ENCODE measurements at places on chromosomes 13 and 19.

GRCh38 chr13:25821776-25822175, 230.0 kb downstream of the SHISA2 start:
- DNase-seq = no peak

DNA sequence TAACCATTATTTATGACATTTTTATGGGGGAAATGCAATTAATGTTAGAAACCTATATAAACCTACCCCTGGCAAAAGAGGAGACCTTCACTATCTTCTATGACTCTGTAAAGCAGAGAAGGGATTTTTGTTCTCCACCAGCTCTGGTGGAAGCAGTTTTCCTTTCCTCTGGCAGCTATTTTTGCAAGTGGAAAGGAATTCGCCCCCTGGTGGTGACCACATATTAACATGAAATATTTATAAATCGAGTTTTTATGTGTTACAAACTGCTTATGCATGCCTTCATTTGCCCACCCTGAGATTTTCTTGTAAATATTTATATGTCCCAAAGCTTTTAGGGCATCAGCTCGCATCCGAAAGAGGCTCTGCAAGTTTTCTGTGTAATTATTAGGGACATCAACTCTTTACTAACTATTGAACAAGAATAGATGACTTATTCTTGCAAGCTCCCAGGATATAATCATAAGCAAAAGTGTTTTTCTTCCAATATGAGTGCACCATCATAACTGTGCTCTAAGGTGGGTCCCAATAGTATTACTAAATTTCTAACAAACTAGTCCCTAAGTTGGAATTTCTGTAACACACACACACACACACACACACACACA, 62.4 kb downstream of the SERTM1 start:
- peak; percentile 47 for DNase-seq

- DNase-seq = no peak
Measured at GRCh38 chr19:53076984-53077383, 26.2 kb downstream of the ZNF160 start.

DNA sequence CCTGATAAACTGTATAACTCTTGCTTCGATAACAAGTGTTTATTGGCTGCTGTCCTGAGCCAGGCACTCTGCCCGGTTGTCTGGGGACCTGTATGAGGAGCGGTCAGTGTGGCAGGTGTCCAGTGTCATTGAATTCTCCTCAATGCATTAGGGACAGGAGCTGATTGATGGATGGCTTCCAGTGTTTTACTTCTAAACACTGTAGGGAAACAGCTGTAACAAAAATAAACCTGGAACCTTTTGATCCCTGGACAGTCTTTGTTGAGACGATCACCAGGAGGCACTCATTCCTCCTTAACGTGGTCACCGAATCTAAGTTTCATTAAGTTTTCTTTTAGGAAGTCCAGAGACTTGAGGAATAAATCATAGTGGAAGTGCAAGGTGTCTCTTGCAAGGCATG, 17.9 kb downstream of the UBAC2 start:
- no peak for DNase-seq

GRCh38 chr13:51576754-51577153, 7.5 kb upstream of the WDFY2 start:
- no peak for DNase-seq

DNA sequence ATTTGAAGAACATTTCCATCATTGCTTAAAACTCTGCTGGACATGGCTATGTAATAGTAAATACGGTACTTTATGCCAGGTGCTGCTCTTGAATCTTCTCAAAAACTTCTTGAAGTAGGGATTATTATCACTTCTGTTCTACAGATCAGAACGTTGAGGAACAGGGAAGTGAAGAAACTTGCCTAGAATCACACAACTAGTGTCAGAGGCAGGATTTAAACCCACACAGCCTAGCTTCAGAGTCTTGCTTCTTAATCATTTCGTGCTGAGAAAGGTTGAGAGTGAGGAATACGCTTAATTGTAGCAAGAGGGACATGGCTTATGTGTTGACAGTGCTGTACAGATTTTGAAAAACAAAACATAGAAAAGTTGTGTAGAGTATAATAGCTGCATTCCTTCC, 13.5 kb downstream of the TM9SF2 start:
- DNase-seq = no peak

DNA sequence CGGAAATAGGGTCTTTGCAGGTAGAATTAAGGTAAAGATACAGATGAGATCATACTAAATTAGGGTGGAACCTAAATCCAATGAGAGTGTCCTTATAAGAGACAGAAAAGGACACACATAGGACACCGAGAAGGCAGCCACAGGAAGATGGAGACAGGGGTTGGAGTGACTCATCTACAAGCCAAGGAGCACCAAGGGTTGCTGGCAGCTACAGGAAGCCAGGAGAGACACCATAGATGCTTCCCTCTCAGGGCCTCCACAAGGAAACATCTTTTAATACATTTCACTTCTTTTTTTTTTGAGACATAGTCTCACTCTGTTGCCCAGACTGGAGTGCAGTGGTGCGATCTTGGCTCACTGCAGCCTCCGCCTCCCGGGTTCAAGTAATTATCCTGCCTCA, 10.1 kb downstream of the TMEM143 start:
- DNase-seq = no peak

DNA sequence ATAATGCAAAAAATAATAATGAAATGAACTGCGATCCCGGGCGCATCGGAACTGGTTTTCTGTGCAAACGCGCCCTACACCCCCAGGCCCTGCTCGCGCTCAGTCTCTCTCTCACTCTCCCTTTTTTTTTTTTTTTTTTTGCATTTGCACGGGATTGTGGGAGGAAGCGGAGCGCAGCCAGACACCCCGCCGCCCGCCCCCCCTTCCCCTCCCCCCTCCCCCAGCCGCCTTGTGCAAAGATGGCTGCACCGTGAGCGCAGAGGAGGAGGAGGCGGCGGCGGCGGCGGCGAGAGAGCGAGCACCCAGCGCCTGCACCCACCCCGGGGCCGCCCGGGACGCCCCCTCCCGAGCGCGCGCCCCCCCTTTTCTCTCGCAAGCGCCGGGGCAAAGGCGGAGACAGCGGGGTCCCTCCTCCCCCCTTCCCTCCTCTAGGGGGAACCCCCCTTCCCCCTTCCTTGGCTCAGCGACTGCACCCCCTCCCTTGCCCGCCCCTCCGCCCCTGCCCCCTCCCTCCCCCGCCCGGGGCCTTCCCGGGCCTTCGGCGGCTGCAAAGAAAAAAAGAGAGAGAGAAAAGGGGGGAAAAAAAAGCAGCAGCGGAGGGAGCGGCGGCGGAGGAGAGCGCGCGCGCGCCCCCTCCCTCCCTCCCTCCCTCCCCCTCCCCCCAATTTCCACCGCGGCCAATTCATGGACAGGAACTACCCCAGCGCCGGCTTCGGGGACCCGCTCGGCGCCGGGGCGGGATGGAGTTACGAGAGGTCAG, at the start of gene PRR12:
Gene PRR12 (plus strand): TSS at position 212 of the 760 bp plus-strand sequence. CDS start 473 bp downstream, at position 685.
- peak; percentile 70 for DNase-seq

DNA sequence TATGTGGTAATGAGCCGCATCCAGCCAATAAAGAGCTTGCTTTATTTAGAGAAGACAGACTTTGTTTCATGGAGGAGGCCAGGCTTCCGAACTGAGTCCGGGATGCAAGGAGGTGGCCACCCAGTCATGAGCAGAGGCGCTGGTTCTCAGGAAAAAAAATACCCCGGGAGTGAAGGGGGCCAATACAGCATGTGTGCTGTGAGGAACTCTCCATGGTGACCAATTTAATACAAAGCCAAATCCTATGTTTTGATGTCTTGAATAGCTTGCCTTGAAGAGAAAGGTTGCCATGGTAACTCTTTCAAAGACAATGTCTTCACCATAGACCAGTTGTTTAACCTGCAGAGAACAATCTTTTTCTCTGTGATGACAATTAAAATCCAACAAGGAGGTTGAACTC, 43.4 kb upstream of the PDCD5 start:
- DNase-seq = no peak

DNA sequence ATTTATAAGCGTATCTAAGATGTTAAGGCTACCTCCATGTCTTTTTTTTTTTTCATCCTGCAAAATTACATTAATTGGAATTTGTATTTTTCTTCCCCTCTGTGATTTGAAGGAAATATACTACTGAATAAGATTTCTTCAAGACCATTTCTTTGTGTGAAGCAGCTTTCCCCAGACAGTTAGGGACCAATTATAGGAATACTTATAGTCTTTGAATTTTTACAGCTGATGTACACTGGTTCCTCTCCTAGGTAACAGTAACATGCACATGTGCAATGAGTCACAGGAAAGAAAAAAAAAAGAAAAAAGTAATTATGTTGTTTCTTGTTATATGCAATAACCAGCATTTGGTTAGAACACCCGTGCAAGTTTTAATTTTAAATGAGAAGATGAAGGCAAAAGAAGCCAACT, 82.0 kb downstream of the PCDH9 start:
- no peak for DNase-seq

- no peak for DNase-seq
Measured at GRCh38 chr19:35797663-35798062, 15.0 kb downstream of the PRODH2 start.

DNA sequence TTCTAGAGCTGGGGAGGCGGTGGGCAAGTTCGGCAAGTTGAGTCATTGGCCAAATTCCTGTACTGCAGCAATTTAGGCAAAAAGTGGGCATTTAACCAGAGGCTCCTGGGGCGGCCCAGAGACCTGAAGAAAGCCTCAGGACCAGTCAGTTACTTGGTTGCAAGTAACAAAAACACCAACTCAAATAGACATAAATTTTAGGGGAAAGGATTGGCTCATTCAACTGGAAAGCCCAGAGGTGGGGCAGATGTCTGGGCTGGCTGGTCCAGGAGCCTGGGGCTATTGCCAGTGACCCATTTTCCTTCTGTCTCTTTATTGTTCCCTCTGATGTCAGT, 97.1 kb downstream of the SIPA1L3 start:
- no peak for DNase-seq

DNA sequence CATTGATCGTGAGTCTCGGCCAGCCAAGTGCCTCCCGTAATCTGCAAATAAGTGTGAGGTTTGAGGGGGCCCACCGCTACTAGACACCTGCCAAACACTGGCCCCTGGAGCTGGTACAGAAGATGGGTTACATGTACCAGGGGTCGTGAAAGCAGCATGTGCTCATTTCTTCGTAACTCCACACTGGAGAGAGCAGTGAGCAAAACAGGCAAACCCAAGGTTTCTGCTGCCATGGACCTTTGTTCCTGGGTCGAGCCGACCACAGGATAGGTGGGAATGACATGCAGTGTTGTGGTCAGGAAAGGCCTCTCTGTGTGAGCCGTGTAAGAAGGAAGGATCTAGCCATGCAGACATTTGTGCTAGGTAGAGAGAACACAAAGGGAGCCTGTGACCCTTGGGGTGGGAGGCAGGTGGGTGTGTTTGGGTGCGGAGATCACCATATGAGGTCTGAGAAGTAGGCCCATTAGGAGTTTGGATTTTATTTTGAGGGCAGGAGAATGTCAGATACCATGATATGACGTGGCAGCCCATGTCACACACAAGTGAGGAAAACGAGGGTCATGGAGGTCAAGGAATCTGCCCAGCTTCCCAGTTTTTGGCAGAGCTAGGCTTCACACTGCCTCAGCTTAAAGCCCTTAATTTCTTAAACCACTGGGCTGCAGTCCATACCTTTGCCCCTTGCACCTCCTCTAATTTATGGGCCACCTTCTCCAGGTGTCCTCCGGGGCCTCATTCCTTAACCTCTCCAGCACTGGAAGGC, 919 bp downstream of the GTF3A start:
- DNase-seq = no peak

GRCh38 chr13:46405457-46405856, 18.4 kb upstream of the RUBCNL start:
- no peak for DNase-seq

- no peak for DNase-seq
Measured at GRCh38 chr13:80437231-80437630, 96.3 kb upstream of the SPRY2 start.

- DNase-seq = peak; percentile 4
Measured at GRCh38 chr19:1591421-1592023, 1.1 kb downstream of the MBD3 start.

DNA sequence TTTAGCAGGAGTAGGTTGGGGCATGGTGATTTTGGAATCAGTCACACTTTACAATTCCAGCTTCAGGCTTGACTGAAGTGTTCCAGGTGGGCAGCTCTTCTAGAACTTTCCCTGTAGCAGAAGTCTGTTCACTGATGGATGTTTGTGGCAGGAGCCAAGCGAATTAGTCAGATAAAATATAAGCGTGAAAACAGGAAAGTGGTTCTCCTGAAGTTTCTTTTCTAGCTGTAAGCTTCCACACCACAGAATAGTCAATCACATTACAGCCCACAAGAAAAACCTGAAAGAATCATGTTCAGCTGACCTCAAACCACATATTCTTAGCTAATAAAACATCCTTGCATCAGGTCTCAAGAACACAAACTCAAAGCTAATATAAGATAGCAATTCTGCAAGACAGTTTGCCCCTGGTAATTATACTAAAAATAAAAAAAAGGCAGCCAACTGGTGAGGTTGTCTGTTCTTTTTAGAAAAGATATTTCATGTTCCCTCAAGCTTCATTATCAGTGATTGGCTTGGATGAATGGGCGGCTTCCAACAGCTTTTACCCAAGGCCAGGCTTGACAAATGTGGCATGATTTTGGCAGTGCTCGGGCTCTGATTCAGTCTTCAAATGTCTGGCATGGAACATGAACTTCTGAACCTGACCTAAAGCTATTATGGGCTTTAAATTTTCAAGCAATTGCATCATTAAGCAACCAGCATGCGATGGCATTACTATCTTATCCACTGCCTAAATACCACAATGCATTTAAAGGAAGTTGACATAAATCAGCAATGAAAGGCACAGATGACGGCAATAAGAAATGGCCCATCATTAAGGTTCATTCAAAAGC, 136.8 kb downstream of the DCLK1 start:
- DNase-seq = no peak

DNA sequence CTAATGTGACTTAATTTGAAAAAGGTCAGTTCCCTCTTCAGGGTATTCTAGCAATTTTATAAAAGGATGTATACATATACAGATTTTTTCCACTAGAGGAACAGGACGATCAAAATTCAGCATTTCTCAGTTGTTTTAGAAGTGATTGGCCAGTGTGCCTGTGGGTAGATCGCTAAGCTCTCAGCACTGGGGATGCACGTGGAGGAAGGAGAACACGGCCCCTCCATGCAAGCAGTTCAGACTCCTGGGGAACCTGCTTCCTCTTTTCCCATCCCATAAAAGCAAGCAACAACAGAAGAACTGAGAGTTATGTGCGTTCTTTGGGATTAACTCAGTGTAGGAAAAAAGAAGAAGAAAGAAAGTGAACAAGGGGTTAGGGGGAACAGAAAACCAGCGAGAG, 328.8 kb downstream of the FOXO1 start:
- DNase-seq = no peak
